Stimulated activated naive CD8-positive, alpha-beta T cell treated with anti-CD3 and anti-CD28 coated beads, Interleukin-15, amount 100 ng/mL, for 72 hours (primary cell): ENCODE measurements at places on chromosomes 12 and 14.

DNA sequence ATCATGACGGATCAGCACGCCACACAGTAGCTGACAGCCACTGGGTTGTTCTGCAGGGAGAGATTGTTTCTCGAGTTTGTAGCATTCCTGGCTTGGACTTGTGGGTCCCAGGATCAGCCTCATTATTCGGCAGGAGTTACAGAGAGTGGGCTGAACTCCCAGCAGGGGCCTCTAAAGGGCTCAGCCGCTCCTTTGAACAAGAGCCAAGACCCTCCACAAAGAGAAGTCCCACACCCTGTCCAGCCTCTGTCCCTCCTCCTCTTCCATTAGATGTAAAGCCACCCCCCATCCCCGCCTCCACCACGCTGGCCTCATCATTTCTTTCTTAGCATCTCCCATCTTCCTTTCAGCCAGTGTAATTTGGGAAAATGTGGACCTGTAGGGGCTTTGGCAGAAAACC lies 96.7 kb upstream of the HSPB8 start:
- no peak for DNase-seq

DNA sequence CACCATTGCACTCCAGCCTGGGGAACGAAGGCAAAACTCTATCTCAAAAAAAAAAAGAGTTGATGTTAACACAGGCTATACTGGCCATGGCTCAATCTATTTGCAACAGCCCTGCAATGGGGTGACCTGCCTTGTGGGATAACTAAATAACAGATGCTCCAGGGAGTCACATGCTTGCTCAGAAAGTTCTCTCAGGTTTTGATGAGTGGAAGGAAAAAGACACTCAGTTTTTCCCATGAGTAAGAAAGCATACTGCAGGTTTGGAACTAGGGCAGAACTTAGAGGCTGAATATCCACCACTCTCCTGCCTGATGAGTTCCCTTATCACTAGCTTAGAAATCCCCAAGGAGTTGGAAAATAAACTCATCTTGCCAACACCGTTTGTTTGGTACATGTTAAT lies 16.9 kb downstream of the WSB2 start:
- DNase-seq: no peak

GRCh38 chr12:59365133-59365532 lies 230.7 kb upstream of the SLC16A7 start:
- no peak for DNase-seq

GRCh38 chr14:54567639-54568561 lies 972 bp downstream of the SAMD4A start:
- peak; percentile 46 for DNase-seq

DNA sequence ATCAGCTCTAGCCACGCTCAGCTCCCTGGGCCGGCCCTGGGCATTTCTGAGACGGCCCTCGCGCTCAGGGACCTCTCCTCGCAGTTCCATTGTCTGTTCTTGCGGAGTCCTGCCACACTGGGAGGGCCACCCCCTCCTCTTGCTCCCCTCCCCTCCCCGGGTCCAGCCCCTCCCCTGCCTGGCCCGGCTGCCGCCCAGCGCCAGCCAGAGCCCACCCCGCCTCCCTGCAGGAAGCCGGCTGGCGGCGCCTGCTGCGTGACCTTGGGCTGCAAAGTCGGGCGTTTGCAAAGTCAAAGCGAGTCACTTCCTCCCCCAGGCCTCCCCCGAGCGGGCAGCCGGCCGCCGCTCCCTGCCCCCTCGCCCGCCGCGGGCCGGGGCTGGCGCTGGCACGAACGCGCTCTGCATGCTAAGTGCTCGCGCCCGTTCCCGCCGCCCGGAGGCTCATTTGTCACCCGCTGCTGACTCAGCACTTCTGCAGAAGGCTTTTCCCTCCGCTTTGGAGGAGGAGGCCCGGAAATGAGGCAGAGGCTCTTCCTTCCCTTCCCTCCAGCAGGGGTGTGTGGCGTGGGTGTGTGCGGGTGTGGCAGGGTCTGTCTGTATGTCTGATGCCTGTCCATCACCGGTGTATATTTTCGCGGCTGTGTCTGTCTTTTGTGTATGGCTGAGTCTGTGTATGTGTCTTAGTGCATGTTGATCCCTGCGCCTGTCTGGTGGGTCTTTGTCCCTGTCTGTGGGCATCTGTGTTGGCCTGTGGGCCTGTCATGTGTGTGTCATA lies 72.0 kb downstream of the IRF2BPL start:
- DNase-seq: peak; percentile 92

DNA sequence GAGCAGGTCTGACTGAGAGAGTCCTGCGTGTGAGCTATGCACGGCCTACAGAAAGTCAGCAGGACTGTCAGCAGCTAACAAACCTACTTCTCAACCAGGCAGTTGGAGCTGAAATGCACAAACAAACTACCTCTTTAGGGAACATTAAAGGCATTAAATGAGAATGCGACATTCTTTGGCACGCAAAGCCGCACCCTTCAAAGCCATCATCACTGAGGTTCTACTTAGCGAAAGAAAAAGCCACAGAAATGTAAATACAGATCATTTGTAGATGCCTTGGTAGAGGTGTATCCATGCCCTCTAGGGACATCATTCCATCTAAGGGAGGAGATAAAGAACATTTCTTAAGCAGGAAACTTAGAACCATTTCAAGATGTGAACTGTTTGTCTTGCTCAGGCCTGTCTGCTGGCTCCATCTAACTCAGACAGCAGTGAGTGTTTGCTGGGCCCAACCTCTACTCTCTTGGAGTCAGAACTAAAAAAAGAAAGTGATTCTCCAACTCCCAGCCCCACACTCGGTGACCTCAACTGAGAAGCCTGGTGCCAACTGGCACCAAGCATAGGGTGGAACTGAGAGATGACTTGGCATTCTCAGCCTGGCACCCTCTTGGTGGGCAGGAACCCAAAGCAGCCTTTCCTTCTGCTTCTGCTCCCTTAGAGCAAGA lies 63.5 kb upstream of the MBIP start:
- DNase-seq: no peak

GRCh38 chr12:105928436-105928835 lies 210.3 kb downstream of the NUAK1 start:
- DNase-seq: no peak

DNA sequence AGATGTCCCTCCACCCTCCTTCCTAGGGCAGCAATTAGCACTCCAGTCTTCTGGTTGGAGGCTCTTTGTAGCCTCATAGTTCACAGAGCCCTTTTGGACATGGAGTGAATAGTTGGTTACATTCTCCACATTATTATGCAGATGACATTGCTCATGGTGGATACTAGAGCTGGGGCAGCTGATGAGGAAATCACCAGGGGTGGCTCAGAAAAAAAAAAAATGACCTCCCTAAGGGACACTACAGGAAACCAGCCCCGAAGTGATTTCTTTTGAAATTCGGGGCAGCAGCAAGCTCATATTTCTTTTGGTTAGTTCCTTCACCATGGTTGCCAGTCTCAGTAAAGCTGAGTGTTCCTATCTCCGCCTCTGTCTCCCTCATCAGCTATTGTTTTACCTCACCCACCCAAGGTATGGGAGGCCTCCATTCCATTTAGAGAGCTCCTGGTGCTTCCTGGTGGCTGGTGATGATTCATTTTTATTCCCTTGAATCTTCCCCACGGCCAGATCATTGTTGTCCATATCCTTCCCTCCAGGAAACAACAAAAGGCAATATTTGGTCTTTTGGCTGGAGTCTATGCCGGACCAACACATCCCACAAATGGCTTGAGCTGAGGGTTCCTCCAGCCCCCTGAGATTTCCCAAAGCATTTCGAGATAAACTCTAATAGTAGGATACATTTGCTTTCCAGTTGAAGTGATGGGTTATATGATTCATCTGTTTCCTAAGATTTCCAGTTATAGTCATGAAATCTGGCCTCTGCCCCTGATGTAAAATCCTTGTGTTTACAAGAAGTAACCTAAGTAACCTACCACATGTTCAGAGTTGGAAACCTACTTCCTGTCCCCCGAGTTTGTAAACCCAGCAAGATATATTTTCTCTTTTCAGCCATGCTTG lies 56.2 kb upstream of the NID2 start:
- no peak for DNase-seq

DNA sequence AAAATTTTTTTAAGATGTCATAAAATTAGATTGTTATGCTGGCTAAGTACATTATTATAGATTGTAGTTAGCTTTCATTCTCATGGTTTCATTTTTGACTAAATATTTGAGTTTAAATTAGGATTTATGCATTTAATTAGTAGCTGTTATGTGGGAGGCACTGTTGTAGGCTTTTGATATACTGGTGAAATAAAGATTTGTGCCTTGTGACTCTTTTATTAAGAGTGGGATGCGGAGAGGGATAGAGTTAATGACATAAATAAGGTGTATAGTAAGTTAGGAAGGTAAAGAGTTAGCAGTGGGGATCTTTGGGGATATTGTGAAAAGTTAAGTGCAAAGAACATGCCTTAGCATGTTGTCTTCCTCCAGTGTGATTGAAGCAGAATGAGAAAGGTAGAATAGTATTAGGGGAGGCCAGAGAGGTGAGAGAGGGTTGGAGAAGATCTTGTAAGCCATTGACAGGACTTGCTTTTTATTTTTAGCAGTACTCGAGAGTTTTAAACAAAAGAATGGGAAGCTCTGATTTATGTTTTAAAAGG lies 8.8 kb downstream of the ARHGAP5 start:
- no peak for DNase-seq

GRCh38 chr14:22314183-22314820 lies 274.7 kb downstream of the DAD1 start:
- no peak for DNase-seq

GRCh38 chr12:14643251-14643650 lies 53.1 kb downstream of the GUCY2C start:
- no peak for DNase-seq

DNA sequence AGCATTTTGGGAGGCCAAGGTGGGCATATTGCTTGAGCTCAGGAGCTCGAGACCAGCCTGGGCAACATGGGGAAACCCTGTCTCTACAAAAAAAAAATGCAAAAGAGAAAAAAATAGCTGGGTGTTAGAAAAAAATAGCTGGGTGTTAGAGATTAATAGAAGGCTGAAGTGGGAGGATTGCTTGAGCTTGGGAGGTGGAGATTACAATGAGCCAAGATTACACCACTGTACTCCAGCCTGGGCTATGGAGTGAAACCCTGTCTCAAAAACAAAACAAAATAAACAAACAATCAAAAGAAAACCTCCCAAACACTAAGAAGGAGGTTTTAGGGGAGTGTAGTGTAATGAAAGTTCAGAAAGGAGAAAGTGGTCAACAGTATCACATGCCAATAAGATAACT lies 202.1 kb downstream of the FLRT2 start:
- DNase-seq: no peak

DNA sequence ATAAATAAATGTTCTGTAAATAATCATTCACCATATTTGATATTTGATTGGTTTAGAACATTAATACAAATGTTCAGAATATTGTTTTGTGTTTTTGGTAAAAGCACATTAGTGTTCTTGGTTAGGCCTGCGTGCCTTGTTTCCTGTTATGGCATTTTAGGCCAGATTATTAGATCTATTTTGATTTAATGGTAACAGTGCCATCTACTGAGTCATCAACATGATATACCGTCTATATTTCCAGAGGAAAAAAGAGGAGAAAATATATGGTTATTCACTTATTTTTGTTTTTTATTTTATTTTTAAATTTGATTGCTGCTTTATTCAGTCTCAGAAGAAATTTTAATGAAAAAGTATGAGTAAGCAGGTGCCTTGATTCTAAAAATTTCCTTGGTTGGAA lies 60.3 kb downstream of the GPHN start:
- DNase-seq: no peak

- no peak for DNase-seq
These were observed 80.2 kb downstream of the RMST start for GRCh38 chr12:97542666-97543280.

GRCh38 chr14:94009767-94010166 lies 12.7 kb downstream of the CCDC197 start:
- DNase-seq: no peak

- no peak for DNase-seq
These were observed 741.6 kb downstream of the FSCB start for GRCh38 chr14:43765474-43765873.

GRCh38 chr14:93733231-93733630 lies 55.1 kb downstream of the PRIMA1 start:
- no peak for DNase-seq

DNA sequence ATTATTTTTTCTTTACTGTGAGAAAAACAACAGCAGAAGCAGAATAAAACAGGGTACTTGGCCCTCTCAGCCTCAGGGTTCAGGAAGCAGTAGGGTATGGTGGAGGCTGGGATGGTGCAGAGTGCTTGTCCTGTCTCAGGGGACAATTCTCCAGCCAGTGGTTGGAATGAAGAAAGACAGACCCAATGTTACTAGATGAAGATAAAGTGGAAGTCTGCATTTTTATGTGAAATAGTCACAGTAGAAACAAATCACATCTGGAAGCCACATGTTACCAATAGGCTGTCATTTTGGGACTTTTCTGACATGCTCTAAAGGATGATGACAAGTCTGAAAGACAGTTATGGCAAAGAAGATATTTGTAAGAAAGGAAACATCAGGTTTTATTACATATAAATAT lies 32.3 kb downstream of the PROX2 start:
- DNase-seq: no peak

- no peak for DNase-seq
These were observed 2.8 kb downstream of the NKX2-8 start for GRCh38 chr14:36579573-36580140.

GRCh38 chr14:33857650-33858049 lies 93.2 kb downstream of the EGLN3 start:
- no peak for DNase-seq

GRCh38 chr12:104662908-104663307 lies 206.2 kb downstream of the CHST11 start:
- no peak for DNase-seq

GRCh38 chr14:65810322-65810721 lies 397.8 kb downstream of the FUT8 start:
- no peak for DNase-seq

DNA sequence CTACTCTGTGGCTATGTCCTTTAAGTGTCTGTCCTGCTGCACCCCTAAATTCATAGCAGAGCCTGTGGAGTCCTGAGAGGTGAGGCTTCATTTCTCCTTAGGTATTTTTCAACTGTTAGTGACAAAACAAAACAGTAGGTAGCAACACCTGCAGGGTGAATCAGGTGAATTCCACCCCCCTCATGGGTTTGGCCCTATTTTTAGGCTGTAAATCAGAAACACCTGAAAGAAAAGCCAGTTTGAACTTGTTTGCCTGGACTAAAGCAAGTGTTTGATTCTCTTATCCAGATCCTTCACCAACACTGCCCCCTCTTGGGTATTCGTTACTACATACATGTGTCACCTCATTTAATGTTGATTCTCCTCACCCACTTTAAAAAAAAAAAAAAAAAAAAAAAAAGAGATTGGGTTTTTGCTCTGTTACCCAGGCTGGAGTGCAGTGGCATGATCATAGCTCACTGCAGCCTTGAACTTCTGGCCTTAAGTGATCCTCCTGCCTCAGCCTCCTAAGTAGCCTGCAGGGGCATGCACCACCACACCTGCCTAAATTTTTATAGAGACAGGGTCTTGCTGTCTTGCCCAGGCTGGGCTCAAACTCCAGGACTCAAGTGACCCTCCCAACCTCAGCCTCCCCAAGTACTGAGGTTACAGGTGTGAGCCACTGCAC lies 10.3 kb downstream of the TBPL2 start:
- peak; percentile 40 for DNase-seq
